NT2/D1 (cell line): ENCODE measurements at places on chromosomes 11 and 22.

DNA sequence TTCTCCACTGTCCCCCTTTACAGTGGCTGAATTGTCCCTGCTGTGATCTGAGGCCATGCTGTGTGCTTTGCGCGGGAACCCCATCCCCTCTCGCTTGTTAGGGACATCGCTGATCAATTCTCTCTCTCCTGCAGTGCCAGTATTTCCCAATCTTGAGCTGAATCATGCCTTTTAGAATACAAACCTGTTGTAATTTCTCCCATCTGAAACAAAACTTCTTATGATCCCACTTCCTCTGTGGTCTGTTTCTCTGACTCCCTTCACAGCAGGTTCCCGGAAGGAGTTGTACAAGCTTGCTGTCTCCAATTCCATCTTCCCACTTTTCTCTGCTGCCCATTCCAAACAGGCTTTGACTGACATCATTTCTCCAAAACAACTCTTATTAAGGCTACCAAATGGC is 16.8 kb downstream of the ADAMTS15 start:
- no peak for DNase-seq

GRCh38 chr11:125261588-125261987 is 97.0 kb downstream of the PKNOX2 start:
- no peak for DNase-seq

DNA sequence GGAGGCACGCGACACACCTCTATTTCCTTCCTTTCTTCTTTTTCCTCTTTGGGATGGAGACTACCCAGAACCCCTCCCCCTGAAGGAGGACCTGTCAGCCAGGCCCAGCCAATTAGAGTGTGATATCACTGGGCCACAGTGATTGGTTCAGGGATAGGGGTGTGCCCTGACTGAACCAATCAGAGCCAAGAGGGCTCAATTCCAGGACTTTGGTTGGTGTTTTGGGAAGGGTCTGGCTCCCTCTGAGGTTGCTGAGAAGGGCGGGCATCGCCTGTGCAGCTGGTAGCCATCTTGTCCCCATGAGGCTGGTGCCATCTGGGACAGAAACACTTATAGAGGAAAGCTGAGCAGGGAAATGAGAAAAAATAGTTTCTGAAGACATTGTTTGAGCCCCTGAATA is 71.4 kb downstream of the CHST1 start:
- no peak for DNase-seq

GRCh38 chr22:49284056-49284784 is 543.5 kb downstream of the BRD1 start:
- no peak for DNase-seq

- no peak for DNase-seq
Observed at GRCh38 chr11:63020671-63021291, 5.1 kb upstream of the SLC22A8 start.

DNA sequence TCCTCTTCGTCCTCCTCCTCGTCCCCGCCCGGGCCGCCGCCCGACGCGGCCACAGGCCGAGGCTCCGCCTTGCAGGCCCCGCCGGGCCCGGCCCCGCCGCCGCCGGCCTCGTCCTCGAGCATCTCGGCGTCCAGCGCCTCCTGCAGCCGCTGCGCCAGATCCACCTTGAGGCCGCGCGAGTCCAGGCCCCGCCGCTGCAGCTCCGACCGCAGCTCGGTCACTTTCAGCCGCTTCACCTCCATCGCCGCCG is 417 bp downstream of the HNRNPUL2 start:
- DNase-seq: no peak

DNA sequence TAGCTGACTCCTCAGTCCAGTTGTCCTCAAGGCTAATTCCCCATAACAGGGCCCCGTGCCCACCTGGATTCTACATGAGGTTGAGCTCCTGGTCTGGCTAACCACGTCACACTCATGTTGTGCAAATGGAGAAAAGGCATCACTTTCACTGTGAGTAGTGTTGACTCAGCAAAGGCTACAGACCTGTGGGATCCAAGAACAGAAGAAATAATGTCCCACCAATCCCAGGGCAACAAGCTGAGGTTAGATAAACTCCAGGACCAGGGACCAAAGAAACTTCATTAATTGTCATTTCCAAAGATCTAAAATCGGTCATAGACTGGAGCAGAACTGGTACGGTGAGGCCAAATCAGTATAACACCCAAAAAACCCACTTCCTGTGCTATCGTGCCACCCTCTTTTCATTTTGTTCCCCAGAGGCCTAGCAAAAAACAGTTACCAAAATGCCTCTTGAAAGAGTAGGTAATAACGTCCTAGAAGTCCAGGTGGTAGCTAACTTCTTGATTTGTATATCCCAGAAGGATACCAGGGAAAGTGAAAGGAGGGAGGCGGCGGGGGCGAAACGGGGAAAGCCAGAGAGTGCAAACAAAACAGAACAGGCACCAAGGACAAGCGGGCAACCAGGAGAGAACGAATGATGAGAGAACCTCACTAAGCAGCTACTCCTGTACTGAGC is 1.4 kb downstream of the PCSK7 start:
- DNase-seq: no peak

- peak; percentile 38 for DNase-seq
Observed at GRCh38 chr11:43515090-43515489, 156.4 kb downstream of the TTC17 start.

DNA sequence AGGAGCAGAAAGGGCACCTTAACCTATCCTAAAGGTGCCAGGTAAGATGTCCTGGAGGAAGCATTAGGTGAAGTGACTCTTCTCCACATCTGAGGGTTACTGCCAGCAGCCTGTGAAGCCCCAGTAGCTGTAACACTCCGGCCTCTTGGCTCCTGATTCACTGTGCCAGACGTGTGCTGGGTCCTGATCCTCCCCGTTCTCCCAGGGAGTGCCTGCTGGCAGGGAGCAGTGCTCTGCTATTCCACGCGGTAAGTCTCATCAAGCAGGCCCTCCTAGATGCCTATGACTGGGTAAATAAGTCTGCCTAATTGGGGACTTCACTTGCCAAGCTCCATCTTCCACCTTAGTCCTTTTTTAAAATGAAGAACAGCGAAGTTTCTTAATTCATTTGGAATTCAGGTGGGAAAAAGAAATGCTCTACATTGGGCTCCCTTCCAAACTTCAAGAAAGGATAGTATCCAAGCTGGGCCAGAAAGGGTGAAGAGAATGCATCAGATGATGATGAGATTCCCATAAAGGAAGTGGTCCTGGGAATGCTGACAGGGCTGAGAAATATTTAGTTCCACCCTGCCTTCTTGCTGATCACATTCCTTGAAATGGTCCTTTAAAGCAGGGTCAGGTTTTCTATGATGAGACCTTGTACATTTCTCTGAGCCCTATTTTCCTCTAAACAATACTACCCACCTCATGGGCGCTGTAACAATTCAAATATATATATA is 188.0 kb downstream of the MAML2 start:
- no peak for DNase-seq

GRCh38 chr11:122850076-122850631 is 11.9 kb downstream of the CRTAM start:
- DNase-seq: no peak

GRCh38 chr11:126344141-126345080 is 11.1 kb upstream of the ST3GAL4 start:
- DNase-seq: no peak

GRCh38 chr22:26529345-26529744 is 17.1 kb upstream of the TFIP11 start:
- DNase-seq: no peak

DNA sequence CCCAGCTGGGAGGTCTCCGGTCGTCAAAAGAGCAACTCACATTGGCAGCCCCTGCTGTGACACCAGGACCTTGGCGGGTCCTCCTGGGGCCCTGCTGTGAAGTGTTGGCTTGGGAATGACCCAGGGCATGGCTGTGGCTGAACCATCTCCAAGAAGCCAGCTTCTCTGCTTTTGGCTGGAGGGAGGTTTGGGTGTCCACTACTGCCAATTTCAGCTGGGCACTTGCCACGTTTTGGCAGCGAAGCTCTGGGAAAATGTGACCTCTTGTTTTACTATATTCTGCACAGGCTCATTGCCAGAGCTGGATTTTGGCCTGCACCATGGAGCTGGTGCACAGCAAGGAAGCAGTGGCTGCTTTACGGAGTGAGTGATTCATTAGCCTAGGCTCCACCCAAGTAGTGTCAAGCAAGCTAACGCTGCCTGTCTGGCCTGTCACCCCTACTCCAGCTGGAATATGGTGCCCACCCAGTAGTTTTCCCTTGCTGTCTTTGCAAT is 24.3 kb upstream of the SMCO4 start:
- DNase-seq: no peak

- DNase-seq: no peak
Observed at GRCh38 chr22:42948294-42948693, 66.7 kb downstream of the PACSIN2 start.

DNA sequence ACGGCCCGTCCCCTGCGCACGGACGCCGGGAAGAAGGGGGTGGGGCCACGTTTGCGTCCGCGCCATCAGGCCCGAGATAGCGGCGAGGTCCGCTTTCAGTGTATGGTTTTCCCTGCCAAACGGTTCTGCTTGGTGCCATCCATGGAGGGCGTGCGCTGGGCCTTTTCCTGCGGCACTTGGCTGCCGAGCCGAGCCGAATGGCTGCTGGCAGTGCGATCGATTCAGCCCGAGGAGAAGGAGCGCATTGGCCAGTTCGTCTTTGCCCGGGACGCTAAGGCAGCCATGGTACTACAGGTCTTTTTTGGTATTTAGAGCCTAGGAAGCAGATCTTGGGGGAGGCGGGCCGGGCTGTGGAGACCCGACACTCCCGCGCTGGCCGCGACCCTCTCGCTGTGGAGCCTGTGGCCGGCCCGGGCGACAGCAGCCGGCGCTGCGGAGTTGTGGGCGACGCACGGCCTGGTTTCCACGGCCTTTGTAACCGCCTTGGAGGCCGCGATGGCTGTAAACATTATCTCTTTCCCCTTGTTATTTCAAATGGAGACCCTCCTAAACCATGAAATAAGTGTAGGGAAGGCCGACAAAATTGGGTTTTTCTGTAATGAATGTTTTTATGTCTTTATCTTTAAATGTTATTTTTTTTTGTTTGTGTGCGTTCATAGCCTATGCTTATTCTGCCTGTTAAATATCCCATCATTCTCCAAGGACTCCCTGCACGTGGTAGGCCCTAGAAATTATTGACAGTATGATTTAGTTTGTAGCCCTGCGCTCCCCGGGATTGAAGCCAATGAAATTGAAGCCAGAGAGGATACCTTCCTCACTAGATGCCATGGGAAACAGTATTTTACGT is at the start of gene AASDHPPT:
Gene AASDHPPT, plus strand, starts transcription at position 54 of the 847 bp plus-strand sequence. Its CDS starts 49 bp downstream, at position 103.
- peak; percentile 2 for DNase-seq

- DNase-seq: peak; percentile 33
Observed at GRCh38 chr11:86802601-86803051, 2.3 kb downstream of the PRSS23 start.

GRCh38 chr11:29432719-29433325 is 584.0 kb downstream of the KCNA4 start:
- DNase-seq: no peak

GRCh38 chr11:118046964-118047700 is 29.7 kb upstream of the TMPRSS4 start:
- DNase-seq: no peak

DNA sequence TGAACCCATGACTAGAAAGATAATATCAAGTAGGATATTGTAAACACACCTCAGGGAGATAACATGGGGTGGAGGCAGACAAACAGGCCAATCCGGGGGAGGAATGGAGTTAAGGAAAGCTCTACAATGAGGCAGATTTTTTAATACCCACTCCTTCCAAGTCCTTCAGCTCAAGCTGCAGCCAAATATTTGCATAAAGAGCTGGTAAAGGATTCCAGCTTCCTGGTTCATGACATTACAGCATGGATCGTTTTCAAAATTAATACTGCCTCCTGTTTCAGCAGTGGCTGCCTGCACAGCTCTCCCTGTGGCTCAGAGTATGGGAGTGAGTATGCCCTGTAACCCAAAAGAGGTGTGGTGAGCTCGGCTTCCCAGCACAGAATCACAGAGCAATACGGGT is 5.1 kb downstream of the POU2AF3 start:
- no peak for DNase-seq

DNA sequence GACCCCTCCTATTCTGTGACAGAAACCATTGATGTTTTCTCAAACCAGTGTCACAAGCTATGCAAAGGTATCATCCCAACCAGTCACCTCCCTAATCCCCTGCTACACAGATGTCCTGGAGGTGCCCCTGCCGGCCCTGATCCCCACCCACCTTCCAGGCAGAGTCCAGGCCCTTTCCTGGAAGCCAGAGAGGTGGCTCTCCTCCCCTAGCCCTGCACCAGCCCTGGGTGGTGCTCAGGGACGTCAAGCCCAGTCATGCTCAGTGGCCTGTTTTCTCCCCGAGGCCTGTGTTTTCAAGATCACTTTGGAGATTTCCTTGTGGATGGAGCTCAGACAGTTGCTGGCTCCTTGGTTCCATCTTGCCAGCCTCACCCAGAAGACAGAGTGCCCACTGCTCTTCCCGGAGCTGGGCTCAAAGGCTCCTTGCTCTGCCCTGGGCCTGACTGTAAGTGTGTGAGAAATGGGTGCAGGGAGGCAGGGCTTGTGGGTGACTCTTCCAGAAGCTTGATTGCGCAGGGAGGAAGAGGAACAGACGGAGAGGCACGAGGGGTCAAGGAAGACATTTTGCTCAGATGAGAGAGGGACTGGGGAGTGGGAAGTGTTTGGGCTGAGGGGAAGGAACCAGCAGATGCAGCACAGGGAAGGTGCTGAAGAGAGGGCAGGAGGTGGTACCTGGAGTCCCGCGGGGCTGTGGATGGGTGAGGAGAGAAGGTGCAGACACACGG is 11.3 kb downstream of the P2RY6 start:
- DNase-seq: no peak

- no peak for DNase-seq
Observed at GRCh38 chr11:3962406-3962840, 107.0 kb downstream of the STIM1 start.

- DNase-seq: no peak
Observed at GRCh38 chr11:83069441-83070043, 2.2 kb downstream of the RAB30 start.

DNA sequence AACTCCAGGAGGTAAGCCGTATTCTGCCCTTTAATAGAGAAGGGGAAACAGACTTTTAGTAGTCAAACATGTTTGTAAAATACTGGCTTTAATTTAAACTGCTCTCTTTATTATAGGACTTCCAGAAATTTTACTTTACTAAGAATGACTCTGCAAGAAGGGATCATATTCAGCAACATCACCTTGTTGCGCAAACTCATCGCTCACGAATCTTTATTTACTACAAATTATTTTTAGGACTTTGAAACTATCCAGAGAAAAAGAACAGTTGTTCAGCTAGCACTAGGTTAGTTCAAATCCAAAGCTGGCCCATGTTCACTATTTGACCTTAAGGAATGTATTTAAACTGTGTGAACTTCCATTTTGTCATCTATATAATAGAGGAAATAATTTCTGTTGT is 498.3 kb upstream of the TENM4 start:
- DNase-seq: no peak

GRCh38 chr22:32142600-32142999 is 16.5 kb downstream of the C22orf42 start:
- no peak for DNase-seq

DNA sequence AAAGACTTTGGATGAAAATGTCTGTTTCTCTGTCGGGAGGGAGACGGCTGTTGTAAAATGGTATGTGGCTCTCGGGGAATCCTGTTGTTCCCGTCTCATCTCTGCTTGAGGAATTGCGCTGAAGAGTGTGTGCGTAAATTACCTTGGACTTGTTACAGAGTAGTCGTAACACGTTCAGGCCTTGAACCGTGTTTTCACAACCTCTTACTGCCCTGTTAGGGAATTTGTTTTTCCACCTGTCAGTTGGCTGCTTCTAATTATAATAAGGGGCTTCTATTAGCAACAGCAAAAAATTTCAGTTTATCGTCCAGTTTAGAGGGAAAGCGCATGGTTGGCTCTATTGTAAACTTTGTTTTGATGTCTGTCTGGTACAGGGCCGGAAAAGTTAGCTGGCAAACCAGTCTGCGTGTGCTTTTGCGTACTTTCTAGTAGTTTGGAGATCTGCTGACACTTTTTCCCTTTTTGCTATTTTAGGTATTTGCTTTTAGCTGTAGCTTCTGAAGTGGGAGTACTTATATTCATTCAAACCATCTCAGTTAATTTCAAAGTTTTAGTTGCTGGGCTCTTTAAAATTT is 1.5 kb downstream of the HIPK3 start:
- DNase-seq: no peak
